Adipose tissue (tissue), 3 donors: ENCODE measurements at places on chromosomes 16 and 17. TPM values are rescaled to one million over a fixed set of nuclear protein-coding genes. Genes with fewer than 3 reads are reported as not detected.

TNFRSF13B gene
- polyA plus RNA-seq, result 0.14 TPM

KRTAP2-2 gene
- polyA plus RNA-seq, result not detected

WFIKKN2 gene
- 0.09 TPM for polyA plus RNA-seq

NECAB2 gene
- 0.47 TPM for polyA plus RNA-seq

ZNF750 gene
- polyA plus RNA-seq, result 0.03 TPM

SLC13A5 gene
- polyA plus RNA-seq, result 0.05 TPM

CDYL2 gene
- polyA plus RNA-seq, result 2.8 TPM

FLYWCH2 gene
- 43.1 TPM for polyA plus RNA-seq

CNTNAP1 gene
- 5.9 TPM for polyA plus RNA-seq

NOXO1 gene
- 0.67 TPM for polyA plus RNA-seq

PRR35 gene
- polyA plus RNA-seq, result not detected

KRTAP3-2 gene
- polyA plus RNA-seq, result not detected

C17orf50 gene
- polyA plus RNA-seq, result not detected

TBC1D3K gene
- polyA plus RNA-seq, result not detected

CDH11 gene
- 8.8 TPM for polyA plus RNA-seq

OTOA gene
- not detected for polyA plus RNA-seq

TMEM220 gene
- polyA plus RNA-seq, result 18.1 TPM

ALDOC gene
- polyA plus RNA-seq, result 23.8 TPM

PPP1R1B gene
- polyA plus RNA-seq, result 8.7 TPM

KRTAP4-5 gene
- not detected for polyA plus RNA-seq

MT1F gene
- polyA plus RNA-seq, result 341 TPM

SLC5A11 gene
- not detected for polyA plus RNA-seq

KRT33A gene
- polyA plus RNA-seq, result not detected

HNF1B gene
- 0.67 TPM for polyA plus RNA-seq

TMEM256 gene
- 252 TPM for polyA plus RNA-seq

OR1F1 gene
- polyA plus RNA-seq, result not detected
